Stimulated activated CD8-positive, alpha-beta memory T cell treated with anti-CD3 and anti-CD28 coated beads, Interleukin-7, amount 100 ng/mL, for 1 hour (primary cell): ENCODE measurements at places on chromosomes 4 and X.

GRCh38 chr4:54745031-54745770 is 87.4 kb downstream of the KIT start:
- no peak for DNase-seq

DNA sequence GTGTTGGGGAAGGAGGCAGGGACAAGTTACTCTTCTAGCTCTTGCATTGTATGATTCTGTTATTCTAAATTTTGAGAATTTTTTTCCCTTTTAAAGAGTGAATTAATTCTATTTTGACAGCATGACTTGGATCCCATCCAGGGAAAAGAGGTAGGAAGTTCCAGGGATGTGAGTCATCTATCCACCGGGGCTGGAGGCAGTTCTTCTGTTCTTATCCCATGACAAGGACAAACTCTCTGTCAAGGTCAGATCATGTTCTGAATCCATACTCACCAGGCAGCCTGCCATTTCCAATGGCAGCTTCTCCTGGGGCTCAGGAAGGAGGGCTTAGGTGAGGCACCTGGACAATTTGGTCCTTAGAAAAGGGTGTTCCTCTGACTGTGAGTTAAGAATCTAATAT is 132.0 kb upstream of the MED14 start:
- no peak for DNase-seq

DNA sequence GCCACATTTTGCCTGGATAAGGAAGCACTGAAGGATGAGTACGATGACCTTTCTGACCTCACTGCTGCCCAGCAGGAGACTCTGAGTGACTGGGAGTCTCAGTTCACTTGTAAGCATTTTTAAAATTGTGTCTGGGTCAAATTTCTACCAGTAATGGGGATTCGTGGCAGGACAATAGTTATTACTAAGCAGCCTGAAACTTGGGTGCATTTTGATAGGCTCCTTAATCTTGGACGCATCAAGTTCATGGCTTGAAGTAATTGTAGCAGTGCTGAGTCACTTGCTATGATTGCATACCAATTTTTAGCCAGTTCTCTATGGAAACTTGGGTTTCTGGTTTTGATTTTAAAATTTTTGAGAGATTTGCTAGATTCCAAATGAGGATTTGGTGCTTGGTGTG is 4.3 kb downstream of the PGRMC1 start:
- no peak for DNase-seq

DNA sequence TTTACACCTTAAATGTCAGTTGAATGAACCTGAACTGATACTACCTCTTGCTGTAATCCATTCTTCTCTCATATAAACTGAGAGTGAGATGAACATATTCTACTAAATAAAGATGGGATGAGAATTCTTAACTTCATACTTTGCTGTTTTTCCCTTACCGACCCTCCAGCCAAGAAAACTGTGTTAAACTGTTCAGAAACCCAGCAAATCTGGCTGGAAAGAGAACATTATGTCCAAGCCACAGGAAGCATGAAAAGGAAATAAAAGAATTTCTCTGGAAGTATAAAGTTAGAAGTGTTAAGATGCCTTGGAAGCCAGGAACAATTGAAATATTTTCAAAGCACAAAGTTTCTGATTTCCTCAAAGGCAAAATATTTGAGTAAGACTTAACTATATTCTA is 22.9 kb downstream of the NPY1R start:
- DNase-seq = no peak
